ENCODE measurements at places on chromosomes 1 and 21.

- DNase-seq = no peak
These were observed 36.5 kb downstream of the ZMYND12 start for GRCh38 chr1:42419126-42419821.

DNA sequence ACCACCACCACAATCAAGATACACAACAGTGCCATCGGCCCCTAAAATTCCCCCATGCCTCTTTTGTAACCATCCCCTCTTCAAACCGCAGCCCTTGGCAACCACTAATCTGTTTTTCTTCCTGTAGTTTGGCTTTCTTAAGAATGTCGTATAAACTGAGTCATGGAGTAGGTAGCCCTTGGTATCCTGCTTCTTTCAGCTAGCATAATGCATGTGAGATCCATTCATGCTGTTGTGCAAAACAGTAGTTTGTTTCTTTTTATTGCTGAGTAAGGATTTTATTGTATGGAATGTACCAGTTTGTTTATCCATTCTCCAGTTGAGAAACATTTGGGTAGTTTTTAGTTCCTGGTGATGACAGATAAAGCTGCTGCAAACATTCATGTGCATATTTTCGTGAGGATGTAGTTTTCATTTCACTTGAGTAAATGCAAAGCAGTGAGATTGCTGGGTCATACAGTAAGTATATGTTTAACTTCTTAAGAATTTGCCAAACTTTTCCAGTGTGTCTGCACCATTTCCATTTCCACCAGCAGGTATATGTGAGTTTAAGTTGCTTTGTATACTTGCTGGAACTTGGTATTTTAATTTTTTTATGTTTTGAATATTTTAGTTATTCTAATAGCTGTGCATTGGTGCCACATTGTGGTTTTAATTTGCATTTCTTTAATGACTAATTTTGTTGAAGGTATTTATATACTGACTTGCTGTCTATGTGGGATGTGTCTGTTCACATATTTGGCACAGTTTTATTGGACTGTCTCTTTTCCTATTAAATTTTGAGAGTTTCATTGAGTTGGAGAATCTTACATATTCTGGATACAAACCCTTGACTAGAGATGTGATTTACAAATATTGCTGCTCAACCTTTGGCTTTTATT is 148.4 kb upstream of the MAP1LC3C start:
- DNase-seq = no peak

GRCh38 chr1:207807690-207808321 is 56.0 kb downstream of the CD46 start:
- no peak for DNase-seq

- no peak for DNase-seq
These were observed 7.7 kb downstream of the IFNAR2 start for GRCh38 chr21:33237486-33237885.

Data from activated naive CD8-positive, alpha-beta T cell treated with anti-CD3 and anti-CD28 coated beads, Interleukin-2, amount 50 U/mL, for 24 hours (primary cell).